ENCODE measurements at places on chromosomes 4 and X. TPM values are rescaled to one million over a fixed set of nuclear protein-coding genes. Genes with fewer than 3 reads are reported as not detected.

Gene GUCY1A1
- 0.67 TPM for total RNA-seq

Gene SGMS2
- 95.0 TPM for total RNA-seq

Gene SCARB2
- 102 TPM for total RNA-seq

Gene MORC4
- total RNA-seq: 12.4 TPM

Gene DDX53
- not detected for total RNA-seq

Gene AADAT
- 1.1 TPM for total RNA-seq

Gene TKTL1
- 0.07 TPM for total RNA-seq

Gene AFM
- not detected for total RNA-seq

Gene PGAM4
- not detected for total RNA-seq

Gene KDR
- 183 TPM for total RNA-seq

Gene NDST3
- total RNA-seq: 0.54 TPM

Gene ANKRD17
- 36.6 TPM for total RNA-seq

Gene SNCA
- total RNA-seq: 67.6 TPM

Gene LGI2
- not detected for total RNA-seq

Gene ENPEP
- total RNA-seq: not detected

Gene PRR32
- not detected for total RNA-seq

Gene TMEM156
- 6.0 TPM for total RNA-seq

Gene PTTG2
- not detected for total RNA-seq

Gene HSFX1
- 0.07 TPM for total RNA-seq

Gene P2RY8
- 0.67 TPM for total RNA-seq

Gene TASL
- not detected for total RNA-seq

Gene KLHL13
- 1.4 TPM for total RNA-seq

Gene PDS5A
- 54.2 TPM for total RNA-seq

Gene ZCCHC12
- not detected for total RNA-seq

Gene HELT
- total RNA-seq: not detected

Gene VEGFD
- total RNA-seq: 0.07 TPM

Gene FRMD7
- not detected for total RNA-seq

Gene SPANXB1
- not detected for total RNA-seq

Gene ATP1B4
- total RNA-seq: not detected

Gene CENPI
- total RNA-seq: 17.7 TPM

Gene PLAC8
- total RNA-seq: 2.1 TPM

All from mammary microvascular endothelial cell (primary cell).